Ascending aorta (tissue), 2 donors: ENCODE measurements at places on chromosomes 2 and 18. TPM values are rescaled to one million over a fixed set of nuclear protein-coding genes. Genes with fewer than 3 reads are reported as not detected.

HRH4 gene
- not detected for total RNA-seq

DNA sequence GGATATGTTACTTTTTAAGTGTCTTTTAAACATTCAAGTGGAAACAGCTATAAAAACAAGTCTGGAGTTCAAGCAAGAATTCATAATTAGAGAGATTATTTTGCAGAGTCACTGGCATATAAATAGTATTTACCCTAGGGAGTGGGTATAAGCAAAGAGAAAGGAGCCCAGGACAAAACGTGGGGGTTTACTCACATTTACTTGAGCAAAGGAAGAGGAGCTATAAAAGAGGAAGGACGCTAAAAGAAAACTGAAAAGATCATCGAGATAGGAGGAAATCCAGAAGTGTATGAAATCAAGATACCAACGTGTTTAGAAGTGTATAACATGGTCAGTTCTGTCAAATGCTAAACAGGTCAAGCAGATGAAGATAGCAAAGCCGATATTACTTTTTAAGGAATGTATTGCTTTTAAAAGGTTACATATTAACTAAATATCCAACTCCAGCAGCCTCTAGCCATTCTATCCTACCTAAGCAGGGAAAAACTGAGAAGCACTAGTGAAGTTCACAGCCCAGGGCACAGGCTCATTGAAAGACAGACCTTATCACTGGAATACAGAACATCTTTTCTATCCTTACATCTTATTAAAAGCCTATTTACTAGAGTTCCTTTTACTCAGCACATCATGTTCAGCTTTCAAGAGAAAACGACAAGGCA, 8.6 kb downstream of the KANSL1L start:
- DNase-seq: no peak

IL1R1 gene
- 132 TPM for total RNA-seq

DNA sequence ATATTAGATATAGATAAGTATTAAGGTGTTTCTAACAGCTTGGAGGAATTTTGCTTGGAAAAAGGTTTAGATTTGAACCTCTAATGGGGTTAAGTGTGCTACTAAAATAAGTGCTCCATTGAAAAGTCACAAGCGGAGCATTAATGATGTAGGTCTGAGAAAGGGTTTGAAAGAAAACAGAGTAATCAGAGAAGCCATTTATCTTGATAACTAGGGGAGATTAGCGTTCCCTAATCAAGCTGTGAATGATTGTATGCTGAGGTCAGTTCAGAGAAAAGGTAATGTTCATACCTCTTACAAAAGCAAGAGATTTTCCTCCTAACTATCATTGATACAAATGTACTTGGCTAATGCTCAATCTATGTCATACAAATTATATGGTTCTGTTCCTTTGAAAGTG, 1.5 kb downstream of the ARHGAP25 start:
- DNase-seq: no peak

SMYD1 gene
- not detected for total RNA-seq

- peak; percentile 66 for DNase-seq
Measured at GRCh38 chr2:127570282-127571250, 35.1 kb downstream of the MYO7B start.

GRCh38 chr2:3290655-3291054, 87.0 kb downstream of the EIPR1 start:
- DNase-seq: peak; percentile 38

DNA sequence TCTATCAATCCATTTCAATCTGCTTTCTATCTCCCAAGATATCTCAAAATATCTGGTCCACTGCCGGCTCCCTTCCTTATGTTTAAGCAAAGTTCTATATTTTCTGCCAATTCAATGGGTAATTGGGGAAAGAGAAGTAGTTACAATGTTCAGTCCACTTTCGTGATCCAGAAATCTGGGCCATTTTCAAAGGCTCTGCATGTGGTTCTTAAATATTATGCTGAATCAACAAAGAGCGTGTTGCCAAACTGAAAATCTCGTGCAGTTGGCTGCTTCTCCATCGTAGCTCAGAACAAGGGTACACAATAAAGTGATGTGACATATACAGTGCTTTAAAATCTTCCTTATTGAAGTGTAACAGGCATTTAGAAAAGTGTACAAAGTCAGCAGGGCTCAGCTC, 863.1 kb downstream of the RNF144A start:
- no peak for DNase-seq

SETBP1 gene
- total RNA-seq: 23.5 TPM

GRCh38 chr2:218471982-218472381, 53.1 kb downstream of the VIL1 start:
- no peak for DNase-seq

DNA sequence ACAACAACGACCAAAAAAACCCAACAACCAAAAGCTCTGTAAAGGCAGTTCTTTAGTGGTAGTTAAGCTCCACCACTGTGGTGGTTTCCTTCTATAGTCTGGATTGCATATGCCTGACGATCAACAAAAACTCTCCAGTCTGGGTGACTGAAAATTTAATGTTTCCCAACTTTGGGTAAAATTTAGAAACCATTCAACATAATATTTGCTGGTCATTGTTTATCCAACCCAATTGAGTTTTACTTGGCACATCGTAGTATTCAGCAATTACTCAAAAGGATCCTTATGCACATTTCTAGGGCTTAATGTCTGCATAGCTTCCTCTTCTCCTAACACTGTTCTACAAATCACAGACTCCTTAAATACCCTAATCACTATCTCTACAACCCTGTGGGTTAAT, 1080.2 kb upstream of the NRXN1 start:
- no peak for DNase-seq

WDFY1 gene
- total RNA-seq: 26.2 TPM
